ENCODE measurements at places on chromosomes 5 and 9.
A peak's percentile ranks its signal among the peaks of the same experiment; 100 is the strongest.

DNA sequence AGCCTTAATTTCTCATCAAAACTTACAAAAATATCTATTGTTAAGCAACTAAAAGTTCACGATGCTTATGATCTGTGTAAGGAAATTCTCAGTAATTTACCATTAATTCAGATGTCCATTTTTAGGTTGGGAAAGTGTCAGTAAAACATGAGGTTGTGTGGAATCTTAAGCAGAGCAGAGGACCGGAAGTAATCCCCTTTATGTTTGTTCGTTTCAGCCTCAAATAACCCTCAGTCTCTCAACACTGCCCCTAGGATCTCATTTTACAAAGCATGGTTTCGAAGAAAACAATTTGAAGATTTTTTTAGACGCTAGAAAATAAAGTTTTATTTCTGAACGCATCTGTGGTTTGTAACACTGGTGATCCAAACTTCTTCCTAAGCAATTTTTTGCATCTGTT, 504.2 kb downstream of the MAT2B start:
- no peak for DNase-seq

DNA sequence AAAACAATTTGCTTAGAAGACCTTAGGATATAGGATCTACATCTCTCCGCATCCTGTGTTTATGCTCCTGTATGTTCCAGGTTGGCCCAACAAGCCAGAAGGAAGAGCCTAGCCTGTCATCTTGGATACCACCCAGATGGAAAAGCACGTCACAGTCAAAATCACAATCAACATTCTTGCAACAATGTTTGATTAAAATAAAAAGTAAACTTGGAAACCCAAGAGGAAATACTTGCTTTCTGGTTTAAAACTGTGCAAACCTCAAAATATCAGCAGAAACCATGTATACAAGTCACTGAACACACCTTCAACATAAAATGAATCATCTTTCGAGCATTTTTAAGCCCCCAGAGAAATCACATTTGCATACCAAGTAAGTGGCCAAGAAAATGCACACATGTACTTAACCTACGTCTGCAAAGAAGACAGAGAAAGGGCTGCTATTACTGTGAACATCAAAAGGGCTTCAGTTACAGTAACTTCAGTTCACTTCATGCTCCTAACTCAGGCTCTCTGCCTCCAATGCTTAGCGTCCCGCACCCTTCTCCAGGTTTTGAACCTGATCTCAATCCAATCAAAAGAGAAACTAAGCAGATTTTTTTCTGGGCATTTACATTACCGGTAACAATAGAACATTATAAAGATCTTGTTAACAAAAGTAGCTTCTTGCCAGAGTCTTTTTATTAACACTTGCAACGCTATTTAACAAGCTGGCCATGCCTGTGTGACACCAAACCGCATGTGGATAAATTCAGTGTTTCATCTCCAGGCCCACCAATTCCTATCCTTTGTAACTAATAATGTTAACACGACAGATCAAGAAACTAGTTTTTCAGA, 1.3 kb downstream of the ENC1 start:
- no peak for DNase-seq

DNA sequence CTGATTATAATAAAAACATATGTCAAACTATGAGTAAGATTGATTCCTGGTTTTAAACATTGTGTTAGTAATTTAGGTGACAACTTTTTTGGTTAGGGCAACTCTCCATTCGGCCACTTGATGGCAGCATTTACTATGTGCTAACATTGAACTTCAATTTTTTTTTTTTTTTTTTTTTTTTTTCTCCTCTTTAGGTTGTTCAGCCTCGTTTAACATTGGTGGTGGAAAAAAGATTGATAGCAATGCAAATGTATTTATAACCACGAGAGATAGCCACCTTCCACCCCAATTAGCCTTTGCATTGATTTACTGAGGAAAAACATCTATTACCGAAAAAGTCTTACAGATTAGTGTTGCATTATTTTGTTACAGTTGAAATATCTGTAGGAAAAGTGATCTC, 159.1 kb downstream of the CSNK1G3 start:
- DNase-seq: peak; percentile 9

- DNase-seq: no peak
Observed at GRCh38 chr5:155046591-155046990, 33.0 kb downstream of the KIF4B start.
